CD8-positive, alpha-beta memory T cell (primary cell): ENCODE measurements at places on chromosomes 4 and X.

- no peaks in the 10 kb centered on the region for H3K4me1 ChIP-seq
- H3K36me3 ChIP-seq = no peaks in the 10 kb centered on the region
- H3K27ac ChIP-seq = no peak overlapping the region
- DNase-seq = no peak
- no peak overlapping the region for H3K4me3 ChIP-seq
Observed at GRCh38 chr4:170476351-170476750, 386.6 kb upstream of the AADAT start.

- H3K4me3 ChIP-seq = no peak overlapping the region
- H3K36me3 ChIP-seq = no peaks in the 10 kb centered on the region
- no peak for DNase-seq
- no peaks in the 10 kb centered on the region for H3K27me3 ChIP-seq
- H3K27ac ChIP-seq = no peak overlapping the region
Observed at GRCh38 chr4:110289601-110290100, 91.2 kb upstream of the ELOVL6 start.

GRCh38 chr4:102639598-102639997 lies 121.2 kb downstream of the MANBA start:
- no peak overlapping the region for H3K4me3 ChIP-seq
- H3K27ac ChIP-seq = no peak overlapping the region
- no peaks in the 10 kb centered on the region for H3K36me3 ChIP-seq
- H3K4me1 ChIP-seq = no peaks in the 10 kb centered on the region
- peak; percentile 47 for DNase-seq

DNA sequence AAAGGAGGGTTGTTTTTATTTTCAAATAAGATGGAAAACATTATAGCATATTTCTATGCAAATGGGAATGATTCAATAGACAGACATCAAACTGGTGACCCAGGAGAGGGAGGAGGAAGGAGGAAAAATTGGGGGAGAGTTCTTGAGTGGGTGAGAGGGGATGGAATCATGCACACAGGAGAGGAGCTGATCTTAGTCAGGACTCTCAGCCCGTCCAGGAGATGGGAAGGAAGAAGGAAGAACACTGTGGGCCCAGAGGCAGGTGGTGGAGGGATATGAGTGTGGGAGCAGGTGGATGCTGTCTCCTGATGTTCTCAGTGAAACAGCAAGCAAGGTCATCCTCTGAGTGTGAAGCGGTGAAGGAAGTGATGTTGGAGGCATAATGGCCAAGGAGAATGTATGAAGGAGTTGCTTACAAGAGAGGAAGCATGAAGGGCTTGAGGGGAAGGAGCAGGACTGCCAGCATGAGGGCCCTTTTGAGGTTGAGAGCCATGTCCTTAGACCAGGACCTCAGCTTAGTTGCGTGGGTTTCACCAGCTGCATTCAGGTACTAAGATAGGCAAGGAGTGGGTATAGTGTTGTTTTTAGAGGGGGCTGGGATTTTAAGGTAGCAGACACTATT lies 161.7 kb upstream of the NAP1L5 start:
- no peaks in the 10 kb centered on the region for H3K4me1 ChIP-seq
- no peaks in the 10 kb centered on the region for H3K36me3 ChIP-seq
- H3K4me3 ChIP-seq = no peak overlapping the region
- H3K27ac ChIP-seq = no peak overlapping the region

- H3K4me3 ChIP-seq = no peak overlapping the region
- DNase-seq = no peak
- H3K4me1 ChIP-seq = no peaks in the 10 kb centered on the region
- no peaks in the 10 kb centered on the region for H3K36me3 ChIP-seq
Observed at GRCh38 chr4:156495836-156496235, 475.8 kb downstream of the PDGFC start.

DNA sequence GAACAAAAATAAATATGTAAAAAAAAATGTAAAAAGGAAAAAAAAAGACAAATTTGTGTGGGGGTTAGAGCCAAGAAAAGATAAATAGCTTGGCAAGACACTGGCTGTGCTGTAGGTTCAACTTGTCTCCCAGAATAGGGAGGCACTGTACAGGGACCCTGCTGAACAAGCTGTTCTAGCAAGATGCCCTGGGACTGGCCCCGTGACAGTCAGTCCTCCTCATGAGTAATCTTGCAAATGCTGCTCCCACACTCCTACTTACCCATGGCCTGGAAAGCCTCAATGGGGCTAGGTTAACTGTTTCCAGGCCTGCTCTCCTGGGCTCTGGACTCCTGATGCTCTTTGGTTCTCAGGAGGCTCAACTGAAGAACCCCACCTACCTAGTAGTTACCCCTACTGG lies 106.8 kb downstream of the ATG4A start:
- no peaks in the 10 kb centered on the region for H3K4me1 ChIP-seq
- H3K27me3 ChIP-seq = no peaks in the 10 kb centered on the region

GRCh38 chr4:173159791-173160190 lies 8.8 kb upstream of the GALNT7 start:
- DNase-seq = no peak
- no peak overlapping the region for H3K4me3 ChIP-seq

DNA sequence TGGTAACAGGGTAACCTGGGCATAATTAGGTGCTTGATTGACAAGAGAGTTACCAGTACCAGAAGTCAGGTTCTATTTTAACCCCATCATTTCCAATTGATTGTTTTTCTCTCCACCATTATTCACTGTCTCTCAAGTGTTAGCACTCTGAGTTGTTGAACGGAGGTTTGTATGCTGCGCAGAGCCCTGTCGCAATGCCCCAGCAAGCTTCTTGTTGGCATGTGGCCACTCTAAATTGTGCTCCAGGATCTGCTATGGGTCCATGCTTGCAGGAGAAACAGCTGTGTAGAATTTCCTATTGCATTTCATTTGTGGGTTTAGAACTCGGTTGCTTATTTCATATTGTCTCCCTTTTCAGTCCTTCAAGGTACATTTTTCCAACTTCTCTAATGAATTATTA lies 98.2 kb downstream of the KLHL8 start:
- H3K4me1 ChIP-seq = no peaks in the 10 kb centered on the region
- no peak overlapping the region for H3K27ac ChIP-seq
- H3K27me3 ChIP-seq = no peaks in the 10 kb centered on the region
- H3K36me3 ChIP-seq = peaks cover 16% of the 10 kb centered on the region
- no peak for DNase-seq

GRCh38 chr4:120839334-120839973 lies 83.1 kb downstream of the PRDM5 start:
- DNase-seq = no peak
- no peak overlapping the region for H3K4me3 ChIP-seq
- H3K27me3 ChIP-seq = no peaks in the 10 kb centered on the region
- no peak overlapping the region for H3K27ac ChIP-seq
- H3K4me1 ChIP-seq = no peaks in the 10 kb centered on the region

DNA sequence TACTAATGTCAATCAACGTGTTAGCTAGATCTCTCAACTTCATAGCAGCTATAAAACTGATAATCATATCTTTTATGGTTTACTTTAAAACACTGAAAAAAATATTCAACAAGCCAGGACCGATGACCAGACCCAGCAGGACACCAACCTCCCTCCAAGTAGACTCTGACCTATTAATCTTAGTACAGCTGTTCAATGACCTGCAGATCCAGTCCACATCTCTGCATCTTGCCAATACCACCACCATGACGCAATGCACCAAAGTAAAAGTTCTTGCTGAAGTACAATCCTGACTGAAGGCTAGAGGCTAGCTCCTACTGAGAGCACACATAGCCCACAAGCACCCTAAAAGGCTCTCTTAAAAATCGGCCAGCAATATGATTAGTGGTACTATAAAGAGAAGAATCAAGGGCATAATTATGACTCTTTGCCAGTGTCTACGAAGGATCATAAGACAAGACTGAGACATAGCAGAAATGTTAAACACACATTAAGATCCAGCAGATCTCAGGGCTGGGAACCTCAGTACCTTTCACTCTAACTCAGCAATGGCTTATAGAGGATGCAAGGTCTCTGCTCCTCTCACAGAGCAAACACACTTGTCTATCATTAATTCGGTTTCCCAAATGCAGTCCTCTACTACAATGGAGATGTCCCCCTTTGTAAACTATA lies 7.6 kb downstream of the MED14 start:
- H3K4me3 ChIP-seq = no peak overlapping the region
- H3K36me3 ChIP-seq = no peaks in the 10 kb centered on the region
- no peak overlapping the region for H3K27ac ChIP-seq
- no peaks in the 10 kb centered on the region for H3K27me3 ChIP-seq
- DNase-seq = no peak

GRCh38 chrX:117641913-117642656 lies 474.5 kb downstream of the KLHL13 start:
- H3K27me3 ChIP-seq = no peaks in the 10 kb centered on the region
- no peaks in the 10 kb centered on the region for H3K36me3 ChIP-seq
- no peak overlapping the region for H3K27ac ChIP-seq
- no peaks in the 10 kb centered on the region for H3K4me1 ChIP-seq
- no peak overlapping the region for H3K4me3 ChIP-seq

GRCh38 chr4:48518143-48518542 lies 28.1 kb downstream of the ZAR1 start:
- H3K4me1 ChIP-seq = no peaks in the 10 kb centered on the region
- no peaks in the 10 kb centered on the region for H3K27me3 ChIP-seq
- no peak for DNase-seq
- no peak overlapping the region for H3K4me3 ChIP-seq

GRCh38 chr4:65367306-65367705 lies 303.0 kb downstream of the EPHA5 start:
- DNase-seq = no peak
- H3K36me3 ChIP-seq = no peaks in the 10 kb centered on the region
- no peaks in the 10 kb centered on the region for H3K4me1 ChIP-seq
- H3K27ac ChIP-seq = no peak overlapping the region
- no peak overlapping the region for H3K4me3 ChIP-seq
